ENCODE measurements at places on chromosomes 2 and 18. TPM values are rescaled to one million over a fixed set of nuclear protein-coding genes. Genes with fewer than 3 reads are reported as not detected.

The ORC2 gene
- total RNA-seq, result 6.2 TPM

The FER1L5 gene
- under 0.01 TPM for total RNA-seq

The FKBP1B gene
- 9.5 TPM for total RNA-seq

The ZNF2 gene
- total RNA-seq, result 7.2 TPM

The FIGN gene
- 1.3 TPM for total RNA-seq

The CFC1 gene
- total RNA-seq, result not detected

The CD207 gene
- total RNA-seq, result not detected

The RBM44 gene
- total RNA-seq, result not detected

The SDC1 gene
- 4.0 TPM for total RNA-seq

The DYNAP gene
- total RNA-seq, result not detected

The PTPRM gene
- 65.3 TPM for total RNA-seq

The PROKR1 gene
- total RNA-seq, result not detected

The CCDC150 gene
- total RNA-seq, result 0.09 TPM

The IL18R1 gene
- 7.5 TPM for total RNA-seq

The MAPK4 gene
- not detected for total RNA-seq
